GM23338 (cell line): ENCODE measurements at places on chromosomes 7 and 10.

DNA sequence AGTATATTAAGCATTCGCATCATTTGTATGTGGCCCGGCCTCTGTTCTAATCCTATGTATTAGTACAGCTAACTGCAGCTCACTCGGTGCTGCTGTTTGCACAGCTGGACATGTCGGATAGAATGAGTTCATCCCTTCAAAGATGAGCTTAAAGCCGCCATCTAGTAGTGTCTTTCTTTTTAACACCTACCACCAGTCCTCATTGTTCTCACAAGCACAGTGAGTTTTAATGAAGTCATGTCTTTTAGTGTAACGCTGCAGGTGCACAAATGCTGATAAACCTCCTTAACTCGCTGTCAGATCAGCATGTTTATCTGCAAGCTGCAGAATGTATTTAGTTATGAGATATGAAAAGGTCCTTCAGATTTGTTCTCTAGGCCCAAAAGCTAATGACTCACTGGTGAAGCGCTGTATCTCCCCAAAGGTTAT lies 247.5 kb downstream of the MTERF1 start:
- no peak for DNase-seq

DNA sequence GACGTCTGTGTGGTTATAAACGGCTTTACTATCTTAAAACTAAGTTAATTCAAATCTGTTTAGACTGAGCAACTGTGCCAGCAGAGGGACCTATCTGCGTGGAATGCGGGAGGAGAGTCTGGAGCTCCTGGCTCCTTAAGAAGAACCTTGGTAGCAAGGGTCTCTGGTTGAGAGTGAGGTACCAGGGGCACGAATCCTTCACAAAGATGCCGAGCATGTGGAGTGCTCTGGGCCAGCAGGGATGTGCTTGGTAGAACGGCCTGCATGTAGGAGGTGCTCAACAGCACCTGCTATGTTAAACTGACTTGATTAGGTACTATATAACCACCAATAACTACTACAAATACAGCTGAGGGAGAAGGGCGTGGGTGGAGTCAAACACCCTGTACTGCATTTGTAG lies 102.6 kb downstream of the VIPR2 start:
- no peak for DNase-seq

DNA sequence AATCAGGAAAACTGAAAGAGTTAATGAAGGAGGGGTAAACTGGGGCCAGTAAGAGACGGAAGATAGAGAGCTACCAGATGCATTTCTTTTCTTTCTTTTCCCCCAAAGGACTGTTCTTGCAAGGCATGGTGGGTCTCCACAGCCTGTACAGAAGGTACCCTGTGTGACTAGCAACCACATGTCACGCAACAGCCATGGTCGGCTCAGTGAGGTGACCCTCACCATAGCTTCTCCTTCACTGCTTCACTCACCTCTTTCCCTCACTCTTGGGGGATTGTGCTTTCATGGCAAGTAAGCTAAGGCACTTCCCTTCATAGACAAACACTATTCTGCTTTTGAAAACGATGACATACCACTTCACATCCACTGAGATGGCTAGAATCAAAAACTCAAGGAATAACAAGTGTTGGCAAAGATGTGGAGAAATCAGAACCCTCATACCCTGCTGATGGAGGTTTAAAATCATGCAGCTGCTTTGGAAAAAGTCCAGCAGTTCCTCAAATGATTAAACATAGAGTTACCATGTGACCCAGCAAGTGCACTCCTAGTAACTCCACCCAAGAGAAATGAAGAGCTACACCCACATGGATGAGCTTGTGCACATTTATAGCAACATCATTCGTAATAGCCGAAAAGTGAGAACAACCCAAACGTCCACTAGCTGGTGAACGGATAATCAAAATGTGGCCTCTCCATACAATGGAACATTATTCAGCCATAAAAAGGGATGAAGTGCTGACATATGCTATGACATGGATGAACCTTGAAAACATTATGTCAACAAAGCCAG lies 3.8 kb upstream of the INSIG1 start:
- no peak for DNase-seq

GRCh38 chr7:120402801-120403200 lies 129.8 kb downstream of the KCND2 start:
- DNase-seq: no peak

DNA sequence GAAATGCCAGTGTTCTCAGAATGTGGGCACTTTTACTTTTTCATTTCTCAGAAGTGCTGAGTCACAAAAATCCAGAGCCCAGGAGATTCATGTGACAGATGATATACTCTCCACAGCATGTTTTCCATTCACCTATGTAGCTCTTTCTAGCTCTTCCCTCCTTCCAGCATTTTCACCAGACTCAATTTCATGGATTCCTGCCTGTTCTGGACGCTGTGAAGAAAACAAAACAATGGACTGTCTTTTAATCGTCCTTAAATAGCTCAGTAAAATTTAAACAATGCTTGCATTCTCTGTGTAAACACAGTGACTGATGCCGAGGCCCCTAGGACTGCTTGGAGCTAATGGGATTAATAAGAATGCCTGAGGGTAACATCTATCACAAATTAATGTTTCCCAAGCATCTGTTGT lies 25.5 kb downstream of the ZNF713 start:
- DNase-seq: no peak

- no peak for DNase-seq
Observed at GRCh38 chr10:119368991-119369869, 161.9 kb downstream of the GRK5 start.

GRCh38 chr7:103771294-103771693 lies 218.2 kb downstream of the RELN start:
- peak; percentile 12 for DNase-seq

DNA sequence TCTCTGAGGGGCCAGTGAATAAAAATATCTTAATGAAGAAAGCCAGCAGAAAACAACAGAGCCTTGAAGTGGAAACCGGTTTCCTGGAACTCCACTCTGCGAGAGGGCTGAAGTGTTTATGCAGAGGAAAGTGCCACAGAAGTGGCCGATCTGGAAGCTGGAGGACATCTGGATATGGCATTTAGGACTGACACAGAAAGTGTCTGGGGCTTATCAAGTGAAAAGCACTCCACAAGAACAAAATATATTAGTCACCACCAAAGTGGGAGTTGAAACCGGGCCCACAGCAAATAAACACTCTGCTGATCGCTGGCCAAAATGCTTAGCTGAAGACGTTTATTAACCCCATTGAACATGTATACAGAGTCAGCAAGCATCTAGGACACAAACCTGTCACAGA lies 7.8 kb downstream of the NOD1 start:
- DNase-seq: no peak

- DNase-seq: no peak
Observed at GRCh38 chr10:74008212-74008731, 10.4 kb downstream of the VCL start.

DNA sequence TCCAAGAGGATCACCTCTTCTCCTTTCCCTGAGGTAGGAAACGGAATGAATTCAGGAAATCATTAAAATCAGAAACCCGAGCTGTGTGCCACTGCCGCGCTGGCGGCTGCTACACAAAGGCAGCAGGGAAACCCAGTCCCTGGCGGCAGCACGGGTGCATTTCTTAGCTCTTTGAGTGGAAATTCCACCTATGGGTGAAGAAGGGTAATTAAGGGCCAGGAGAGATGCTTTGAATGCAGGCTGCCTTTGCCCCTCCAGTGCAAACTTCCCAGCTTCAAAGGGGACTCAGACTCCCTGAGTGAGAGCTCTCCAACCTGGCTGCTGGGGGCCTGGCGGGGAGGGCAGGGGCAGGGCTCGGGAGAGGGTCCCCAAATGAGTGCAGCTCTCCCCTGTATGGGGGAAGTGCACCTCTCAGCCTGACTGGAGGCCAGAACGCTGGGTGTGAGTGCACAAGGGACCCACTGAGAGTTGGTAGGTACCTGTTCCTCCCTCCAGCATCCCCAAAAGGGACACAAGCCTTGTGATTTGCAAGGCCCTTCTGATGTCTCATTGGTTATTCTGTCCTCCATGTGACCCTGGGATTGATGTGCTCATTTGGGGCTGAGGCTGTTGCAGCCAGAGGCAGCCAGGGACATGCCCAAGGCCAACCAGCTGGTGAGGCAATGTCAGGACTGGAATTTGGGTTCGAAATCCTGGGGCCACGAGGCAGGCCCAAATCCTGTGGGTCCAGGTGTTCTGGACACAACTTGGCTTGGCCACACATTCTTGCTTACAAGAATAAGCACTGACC lies 16.3 kb upstream of the ZMIZ1 start:
- peak; percentile 76 for DNase-seq

- peak; percentile 74 for DNase-seq
Observed at GRCh38 chr7:76358011-76358480, 745 bp downstream of the YWHAG start.

DNA sequence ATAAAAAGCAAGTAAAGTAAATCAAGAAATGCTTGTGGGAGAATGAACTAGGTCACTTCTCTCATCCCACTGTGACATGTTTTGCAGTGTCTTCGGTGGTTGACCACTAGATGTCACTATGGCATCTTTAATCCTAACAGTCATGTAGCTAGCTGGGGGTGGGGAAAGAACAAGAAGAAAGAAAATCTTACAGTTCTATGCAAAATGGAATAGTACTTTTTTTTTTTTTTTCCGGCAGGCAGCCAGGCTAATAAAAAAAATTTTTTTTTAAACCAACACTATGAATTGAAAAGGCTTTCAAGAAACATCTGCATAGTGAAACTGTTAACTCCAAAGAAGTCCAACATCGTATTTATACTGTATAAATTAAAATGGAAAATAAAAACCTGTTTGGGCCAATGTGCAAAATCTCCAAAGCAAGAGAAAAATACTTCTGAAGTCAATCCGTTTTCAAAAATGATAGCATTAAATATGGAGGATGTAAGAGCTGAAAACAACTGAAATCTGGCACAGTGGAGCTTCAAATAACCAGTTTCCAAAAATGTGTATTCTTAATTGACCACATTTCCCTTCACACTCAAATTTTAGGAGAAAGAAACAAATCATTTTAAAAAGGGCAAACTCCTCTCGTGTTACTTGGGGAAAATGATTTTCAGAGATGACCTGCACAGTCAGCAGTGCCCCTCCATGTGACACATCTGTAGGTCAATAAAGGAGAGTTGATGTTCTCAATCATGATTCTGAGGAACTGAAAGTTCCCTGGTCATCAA lies 38.5 kb downstream of the CDK1 start:
- peak; percentile 89 for DNase-seq

- no peak for DNase-seq
Observed at GRCh38 chr10:12869427-12869826, 132.1 kb downstream of the CCDC3 start.

DNA sequence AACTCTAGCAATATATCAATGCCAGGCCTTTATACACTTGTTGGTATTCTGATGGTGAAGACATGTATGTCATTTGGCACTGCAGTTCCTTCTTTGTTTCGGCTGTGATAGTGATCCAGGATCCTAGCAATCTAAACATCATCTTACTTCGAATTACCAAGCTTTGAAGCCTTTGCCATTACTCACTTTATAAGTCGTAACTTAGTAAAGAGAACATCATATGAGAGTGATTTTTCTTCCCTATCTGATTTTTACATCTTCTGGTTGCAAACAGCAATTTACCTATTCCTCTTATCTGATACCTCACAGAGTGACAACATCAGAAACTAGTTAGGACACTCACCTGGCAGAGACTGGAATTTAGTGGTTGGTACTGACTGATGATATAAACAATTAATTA lies 7.6 kb upstream of the BPGM start:
- DNase-seq: no peak

GRCh38 chr7:18866359-18867036 lies 250.9 kb downstream of the TWIST1 start:
- DNase-seq: no peak

DNA sequence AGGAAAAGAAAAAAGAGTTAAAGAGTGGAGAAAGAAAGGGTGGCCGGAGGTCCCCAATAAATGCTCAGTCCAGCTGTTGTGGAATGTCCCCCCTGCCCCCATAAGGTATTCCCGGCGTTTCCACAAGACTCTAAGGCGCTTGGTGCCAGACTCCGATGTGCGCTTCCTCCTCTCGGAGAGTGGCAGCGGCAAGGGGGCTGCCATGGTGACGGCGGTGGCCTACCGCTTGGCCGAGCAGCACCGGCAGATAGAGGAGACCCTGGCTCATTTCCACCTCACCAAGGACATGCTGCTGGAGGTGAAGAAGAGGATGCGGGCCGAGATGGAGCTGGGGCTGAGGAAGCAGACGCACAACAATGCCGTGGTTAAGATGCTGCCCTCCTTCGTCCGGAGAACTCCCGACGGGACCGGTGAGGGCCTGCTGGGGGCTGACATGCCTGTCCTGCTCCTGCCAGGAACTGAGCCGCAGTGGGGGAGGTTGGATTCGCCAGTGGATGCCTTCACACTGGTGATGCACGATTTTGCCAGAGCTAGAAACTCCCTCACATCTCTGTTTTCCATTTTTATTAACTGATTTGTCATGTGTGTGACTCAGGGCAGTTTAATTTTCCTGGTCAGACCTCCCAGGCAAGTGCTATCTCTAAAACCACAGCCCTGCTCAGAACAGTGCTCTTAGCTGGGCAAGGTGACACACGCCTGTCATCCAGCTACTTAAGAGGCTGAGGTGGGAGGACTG lies 34.2 kb downstream of the TACR2 start:
- no peak for DNase-seq

DNA sequence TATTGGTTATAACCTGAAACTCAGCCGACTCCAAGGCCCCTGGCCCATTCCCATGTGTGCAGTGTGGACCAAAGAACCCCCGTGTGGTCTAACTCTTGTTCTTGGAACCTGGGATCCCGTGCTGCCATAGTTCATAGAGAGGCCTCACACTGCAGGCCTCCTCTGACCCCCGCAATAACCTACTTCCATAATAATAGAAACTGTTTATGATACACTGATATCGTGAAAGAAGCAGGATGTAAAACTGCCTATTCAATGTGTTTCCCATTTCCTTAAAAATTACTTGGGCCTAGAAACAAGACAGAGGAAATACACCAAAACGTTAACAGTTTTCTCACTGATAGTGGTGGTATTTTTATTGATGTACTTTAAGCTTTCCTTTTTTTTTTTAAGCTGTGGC lies 109.2 kb upstream of the KDM7A start:
- DNase-seq: no peak

- DNase-seq: no peak
Observed at GRCh38 chr10:54869022-54869421, 68.0 kb upstream of the PCDH15 start.

DNA sequence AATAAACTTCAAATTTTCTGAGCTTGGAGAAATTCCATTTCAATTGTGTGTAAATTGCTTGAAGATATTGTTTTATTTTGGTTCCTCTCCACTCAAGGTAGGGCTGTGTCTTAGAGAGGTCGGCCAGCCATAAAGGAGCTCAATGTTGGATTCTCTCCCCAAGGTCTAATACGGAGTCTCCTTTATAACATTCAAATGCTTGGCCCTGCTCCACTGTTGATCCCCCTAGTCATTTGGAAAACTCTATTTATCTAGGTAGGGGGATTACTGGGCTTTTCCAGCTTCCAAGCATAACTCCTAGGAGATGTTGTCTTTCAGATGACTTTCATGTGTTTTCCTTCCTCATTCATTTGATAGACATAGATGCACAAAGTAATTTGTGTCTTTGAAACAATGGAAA lies 170.9 kb downstream of the LRMDA start:
- DNase-seq: no peak

GRCh38 chr10:77506517-77507200 lies 130.9 kb downstream of the KCNMA1 start:
- no peak for DNase-seq

GRCh38 chr10:30396293-30396692 lies 37.7 kb upstream of the MAP3K8 start:
- DNase-seq: no peak

- DNase-seq: no peak
Observed at GRCh38 chr7:113392421-113392820, 274.1 kb upstream of the SMIM30 start.

GRCh38 chr7:137393570-137393969 lies 50.0 kb upstream of the PTN start:
- DNase-seq: no peak
